Stimulated activated CD8-positive, alpha-beta memory T cell treated with anti-CD3 and anti-CD28 coated beads, Interleukin-15, amount 100 ng/mL, for 1 hour (primary cell): ENCODE measurements at places on chromosomes 16 and 17.

DNA sequence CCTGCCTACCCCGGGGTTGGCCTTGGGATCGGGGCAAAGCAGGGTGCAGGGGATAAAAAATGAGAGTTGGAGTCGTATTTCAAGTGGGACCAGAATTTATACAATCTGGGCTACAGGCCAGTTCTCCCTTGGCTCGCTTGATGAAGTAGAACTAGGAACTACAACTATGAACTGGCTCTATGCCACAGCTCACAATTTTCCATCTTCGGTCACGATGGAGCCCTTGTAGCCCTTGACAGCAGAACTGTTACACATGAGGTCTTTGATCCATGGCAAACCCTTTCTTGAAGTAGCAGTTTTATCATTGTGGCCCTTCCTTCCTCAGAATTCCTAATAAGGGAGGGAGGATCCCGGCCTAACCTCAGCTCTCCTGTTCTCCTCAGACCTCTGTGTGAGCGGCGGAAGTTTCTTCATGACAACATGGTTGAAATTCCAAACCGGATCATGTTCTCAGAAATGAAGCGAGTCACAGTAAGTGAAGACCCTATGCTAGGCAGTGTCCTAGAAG is 17.1 kb downstream of the LIG3 start:
- DNase-seq: no peak

GRCh38 chr16:2806286-2806685 is 8.0 kb downstream of the PRSS41 start:
- DNase-seq: no peak

- no peak for DNase-seq
These were observed 27.8 kb downstream of the IL4R start for GRCh38 chr16:27341549-27341948.

- DNase-seq: no peak
These were observed 12.4 kb upstream of the SPOP start for GRCh38 chr17:49690256-49690655.

DNA sequence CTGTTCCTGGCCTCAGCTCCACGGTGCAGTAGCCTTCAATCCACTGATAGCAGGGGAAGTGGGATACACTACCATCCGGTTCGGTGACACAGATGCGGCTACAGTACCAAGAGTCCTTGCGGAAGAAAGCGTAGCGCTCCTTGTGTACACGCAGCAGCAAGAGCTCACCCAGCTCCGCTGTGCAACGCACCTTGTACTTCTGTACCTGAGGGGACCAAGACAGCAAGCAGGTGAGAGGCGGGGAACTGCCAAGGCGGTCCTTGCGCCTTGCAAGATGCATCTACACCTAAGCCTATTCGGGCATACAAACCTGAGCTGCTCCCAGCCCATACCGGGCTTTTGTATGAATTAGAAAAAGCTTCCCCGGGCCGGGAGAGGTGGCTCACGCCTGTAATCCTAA is 1.5 kb downstream of the ALOXE3 start:
- no peak for DNase-seq

DNA sequence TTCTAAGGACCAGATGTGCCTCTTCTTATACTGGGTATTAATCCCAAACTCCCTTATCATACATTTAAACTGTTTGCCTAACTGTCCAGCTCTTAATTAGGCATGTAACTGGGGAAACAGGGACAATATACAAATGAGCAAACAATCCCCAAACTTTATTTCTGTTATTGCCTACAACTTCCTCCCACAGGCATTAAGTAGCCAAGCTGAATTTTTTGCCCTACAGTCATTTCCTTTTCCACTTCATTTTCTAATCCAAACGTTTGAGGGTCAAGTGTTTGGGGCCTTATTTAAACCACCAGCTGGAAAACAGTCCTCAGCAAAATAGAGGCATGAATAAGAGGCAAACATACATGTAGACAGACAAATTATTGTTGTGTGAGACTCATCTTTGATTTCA is 77.4 kb upstream of the CCL2 start:
- no peak for DNase-seq

DNA sequence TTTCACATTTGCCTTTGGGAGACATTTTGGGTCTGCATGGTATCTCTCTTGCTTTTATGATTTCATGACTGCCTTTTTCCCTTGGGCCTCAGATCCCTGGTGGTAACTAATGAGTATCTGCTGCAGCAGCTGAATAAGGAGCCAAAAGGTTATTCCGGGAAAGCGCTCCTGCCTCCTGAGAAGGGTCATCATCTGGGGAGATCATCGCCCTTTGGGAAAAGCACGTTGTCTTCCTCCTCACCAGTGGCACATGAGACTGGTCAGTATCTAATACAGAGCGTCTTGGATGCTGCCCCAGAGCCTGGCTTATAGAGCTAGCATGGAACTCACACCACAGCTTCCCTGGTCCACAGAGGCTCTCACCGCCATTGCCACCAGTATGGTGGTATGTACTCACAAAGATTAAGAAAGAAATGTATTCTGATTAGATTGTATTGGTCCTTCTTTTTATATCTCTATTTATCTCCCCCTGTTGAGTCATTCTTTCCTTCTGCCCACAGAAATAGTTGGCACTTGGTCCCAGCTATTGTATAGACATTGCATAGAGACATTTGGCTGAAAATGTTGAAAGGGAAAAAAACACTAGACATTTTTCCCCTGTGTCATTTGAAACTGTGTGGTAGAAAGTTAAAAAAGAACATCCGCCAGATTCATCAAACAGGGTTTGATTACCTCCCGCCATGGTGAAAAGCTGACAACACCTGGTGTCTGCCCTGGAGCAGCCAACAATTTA is 8.4 kb downstream of the TPPP3 start:
- DNase-seq: no peak

GRCh38 chr17:17066021-17066420 is 23.8 kb downstream of the MPRIP start:
- no peak for DNase-seq

GRCh38 chr17:32191306-32191705 is 49.0 kb downstream of the RHOT1 start:
- no peak for DNase-seq

DNA sequence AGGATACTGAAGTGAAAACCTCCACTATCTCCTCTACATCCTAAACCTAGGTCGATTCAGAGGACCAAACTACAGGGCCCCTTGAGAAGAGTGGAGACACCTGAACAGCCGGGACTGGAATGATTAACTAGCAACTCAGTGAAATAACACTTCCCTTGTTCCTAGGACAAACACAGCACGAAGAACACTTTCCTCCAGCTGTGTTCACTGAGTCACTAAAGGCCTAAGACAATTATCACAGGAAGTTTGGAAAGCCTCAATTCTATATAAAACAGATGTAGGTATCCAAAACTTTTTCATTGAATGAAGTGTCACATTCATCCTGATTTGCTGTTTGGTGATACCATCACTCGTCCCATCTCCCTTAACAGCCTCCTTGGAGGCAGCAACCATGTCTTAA is 15.5 kb upstream of the CUEDC1 start:
- DNase-seq: no peak

- no peak for DNase-seq
These were observed 183.0 kb upstream of the FOXF1 start for GRCh38 chr16:86327321-86327720.

DNA sequence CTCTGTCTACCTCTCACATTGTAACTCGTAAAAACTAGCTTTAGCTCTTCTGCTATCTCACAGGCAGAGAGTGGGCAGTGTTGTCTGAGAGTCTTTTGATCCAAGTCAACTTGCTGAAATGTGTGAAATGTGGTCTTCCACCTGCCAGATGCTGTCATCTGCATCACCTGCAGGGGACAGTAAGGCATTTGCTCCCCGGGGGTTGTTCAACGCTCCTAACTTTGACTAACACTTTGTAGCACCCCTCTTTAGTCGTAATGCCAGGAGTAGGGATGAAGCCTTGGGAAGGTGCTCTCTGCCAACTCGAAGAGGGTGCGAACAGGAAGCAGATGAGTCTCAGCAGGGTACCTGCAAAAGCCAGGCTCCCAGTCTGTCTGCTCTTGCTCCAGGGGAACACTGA is 36.1 kb downstream of the SNX11 start:
- no peak for DNase-seq

DNA sequence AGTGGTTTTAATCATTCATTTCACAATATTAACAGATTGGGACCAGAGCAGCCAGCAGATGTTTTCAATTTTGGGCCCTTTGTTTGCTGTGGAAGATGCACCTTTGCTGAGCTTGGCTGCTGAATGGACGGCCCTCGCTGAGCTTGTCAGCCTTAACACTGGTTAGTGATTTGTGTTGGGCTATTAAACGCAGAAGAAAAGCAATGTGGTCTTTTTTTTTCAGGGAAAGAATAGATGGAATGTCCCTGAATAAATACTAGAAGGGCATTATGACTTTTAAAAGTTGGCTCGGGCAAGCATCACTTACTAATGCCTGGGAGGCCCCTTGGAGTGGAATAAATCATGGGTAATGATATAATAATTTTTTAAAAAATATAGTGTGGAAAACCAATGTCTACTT is 297.0 kb downstream of the MAP2K6 start:
- no peak for DNase-seq

- no peak for DNase-seq
These were observed 23.1 kb downstream of the MPHOSPH6 start for GRCh38 chr16:82146957-82147356.

DNA sequence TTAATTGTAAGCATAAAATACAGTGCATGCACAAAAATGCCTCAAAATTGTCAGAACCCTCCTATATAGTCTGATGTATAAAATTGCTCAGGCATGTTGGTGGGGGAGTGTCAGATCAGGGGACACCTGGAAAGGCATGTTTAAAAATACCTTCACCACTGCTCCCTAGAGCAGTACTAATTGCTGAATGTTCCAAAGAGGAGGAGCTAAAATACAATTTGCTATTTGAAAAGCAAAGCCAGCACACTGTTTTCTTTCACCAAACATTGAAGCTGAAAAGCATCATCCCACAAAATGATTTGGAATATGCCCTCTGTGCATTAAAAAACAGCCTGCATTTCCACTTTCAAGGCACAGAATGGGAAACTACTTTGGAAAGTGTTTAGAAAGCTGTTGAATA is 2.6 kb downstream of the ADAMTS18 start:
- DNase-seq: no peak

DNA sequence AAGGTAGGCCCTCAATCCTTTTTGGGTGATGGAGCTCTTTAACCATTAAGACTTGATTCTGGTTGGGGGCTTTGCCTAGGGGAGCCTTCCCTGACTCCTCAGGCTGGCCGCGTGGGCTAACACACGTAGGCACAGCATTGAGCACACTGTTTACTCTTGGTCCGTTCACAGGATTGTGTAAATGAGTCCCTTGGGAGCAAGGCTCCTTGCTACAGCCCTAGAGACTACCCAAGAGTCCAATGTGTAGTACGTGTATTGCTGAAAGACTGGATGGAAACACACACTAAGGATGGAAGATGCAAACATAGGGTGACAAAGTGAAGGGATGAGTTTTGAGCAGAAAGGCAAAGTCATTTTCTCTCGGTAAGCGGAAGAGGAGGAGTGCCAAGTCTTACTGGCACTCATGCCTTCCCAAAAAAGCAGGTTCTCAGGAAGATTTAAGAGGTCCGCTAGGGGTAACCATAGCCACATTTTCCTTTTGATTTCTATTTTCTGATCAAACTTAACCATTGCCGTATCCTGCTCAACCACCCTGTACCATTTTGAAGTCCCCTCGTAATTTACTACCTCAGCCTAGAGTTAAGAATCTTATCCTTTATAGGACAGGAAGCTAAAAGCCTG is 911 bp upstream of the ITGA2B start:
- no peak for DNase-seq

GRCh38 chr17:56087199-56087598 is 66.1 kb upstream of the ANKFN1 start:
- no peak for DNase-seq

GRCh38 chr17:3667366-3668278 is 756 bp downstream of the TAX1BP3 start:
- no peak for DNase-seq

DNA sequence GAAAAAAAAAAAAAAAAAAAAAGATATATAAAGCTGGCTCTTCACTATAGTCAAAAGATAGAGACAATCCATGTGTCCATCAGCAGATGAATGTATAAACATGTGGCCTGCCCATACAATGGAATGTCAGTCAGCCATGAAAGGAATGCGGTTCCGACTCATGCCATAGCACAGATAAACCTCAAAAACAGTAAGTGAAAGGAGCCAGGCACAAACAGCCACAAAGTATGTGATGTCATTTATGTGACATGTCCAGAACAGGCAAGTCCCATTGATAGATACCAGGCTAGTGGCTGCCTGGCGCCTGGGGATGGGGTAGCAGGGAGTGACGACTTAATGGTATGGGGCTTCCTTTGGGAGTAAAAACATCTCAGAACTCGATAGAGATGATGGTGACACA is 155.7 kb downstream of the CMIP start:
- no peak for DNase-seq

DNA sequence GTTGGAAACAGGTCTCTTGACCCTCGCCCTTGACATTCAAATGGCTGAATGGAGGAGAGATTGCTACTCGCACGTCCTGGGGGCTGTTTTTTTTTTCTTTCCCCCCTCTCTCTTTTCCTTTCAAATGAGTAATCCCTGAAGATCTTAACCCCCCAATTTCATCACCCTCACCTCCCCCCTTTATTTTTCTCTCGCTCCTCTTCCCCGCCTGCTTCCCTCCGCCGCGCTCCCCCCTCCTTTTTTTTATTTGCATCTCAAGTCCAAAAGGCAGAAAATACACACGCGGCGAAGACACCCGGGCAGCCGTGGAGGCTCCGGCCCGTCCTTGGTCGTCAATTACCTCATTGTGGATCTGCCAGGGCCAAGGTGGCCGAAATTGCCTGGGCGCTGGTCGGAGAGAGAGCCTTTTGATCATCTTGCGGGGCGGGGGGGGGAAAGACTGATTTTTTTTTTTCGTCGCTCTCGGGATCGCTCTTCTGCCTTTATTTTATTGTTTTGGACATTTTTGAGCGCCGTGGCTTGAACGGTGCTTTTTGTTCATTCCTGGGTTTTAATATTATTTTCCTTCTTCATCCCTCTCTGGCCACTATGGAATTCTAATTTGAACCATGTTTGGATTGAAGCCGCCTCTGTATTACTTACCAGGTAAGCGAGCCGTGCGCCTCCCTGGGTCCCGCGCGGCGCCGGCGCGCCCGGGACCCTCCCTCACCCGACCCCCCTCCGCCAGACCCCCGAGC is 57.2 kb upstream of the GSE1 start:
- DNase-seq: no peak

GRCh38 chr17:48616717-48617470 is 1.8 kb upstream of the HOXB8 start:
- no peak for DNase-seq

GRCh38 chr16:11394593-11394960 is 49.3 kb downstream of the RMI2 start:
- DNase-seq: no peak
